Skeletal muscle cell (primary cell): ENCODE measurements at places on chromosomes 12 and 14.
A peak's percentile ranks its signal among the peaks of the same experiment; 100 is the strongest.

GRCh38 chr12:103645202-103645601 is 58.1 kb downstream of the STAB2 start:
- peak; percentile 38 for DNase-seq

- no peak for DNase-seq
Observed at GRCh38 chr12:110957652-110958051, 37.3 kb upstream of the MYL2 start.

DNA sequence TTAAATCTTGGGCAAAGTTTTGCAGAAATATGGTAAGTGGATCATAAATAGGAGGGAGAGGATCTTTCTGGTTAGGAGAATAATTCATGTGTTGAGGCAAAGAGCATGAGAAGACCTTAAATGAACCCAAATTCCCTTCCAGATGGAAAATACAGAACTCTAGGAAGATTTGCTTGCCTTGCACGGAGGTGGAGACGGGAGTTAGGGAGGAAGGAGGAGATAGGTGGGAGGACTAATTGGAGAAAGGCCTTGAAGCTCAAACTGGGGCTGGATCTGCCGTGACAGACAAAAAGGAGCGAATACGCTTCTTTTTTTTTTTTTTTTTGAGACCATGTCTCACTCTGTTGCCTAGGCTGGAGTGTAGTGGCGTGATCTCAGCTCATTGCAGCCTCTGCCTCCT is 5.9 kb downstream of the GPRC5A start:
- no peak for DNase-seq

- DNase-seq: no peak
Observed at GRCh38 chr12:63075376-63076060, 75.5 kb downstream of the AVPR1A start.

- peak; percentile 74 for DNase-seq
Observed at GRCh38 chr12:110134691-110135411, 10.7 kb downstream of the IFT81 start.

DNA sequence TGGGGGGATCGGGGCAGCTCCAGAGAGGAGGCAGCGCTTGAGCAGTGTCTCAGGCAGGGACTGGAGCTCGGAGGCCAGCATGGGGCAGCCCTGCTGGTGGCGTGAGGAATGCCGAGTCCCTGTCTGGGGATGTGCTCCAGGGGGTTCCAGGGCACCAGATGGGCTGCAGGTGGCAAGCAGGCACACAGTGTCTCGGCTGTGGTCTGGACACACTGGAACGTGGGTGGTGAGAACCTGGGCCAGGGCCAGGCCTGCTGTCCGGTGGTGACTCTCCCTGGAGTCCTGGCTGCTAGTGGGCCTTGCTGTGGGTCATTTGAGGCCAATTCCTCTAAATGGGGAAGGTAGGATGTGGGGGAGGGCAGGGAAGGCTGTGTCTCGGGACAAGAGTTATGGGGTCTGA is 199.4 kb upstream of the RTL1 start:
- DNase-seq: no peak

- DNase-seq: peak; percentile 54
Observed at GRCh38 chr12:122517877-122518276, 8.9 kb downstream of the RSRC2 start.

GRCh38 chr14:102777711-102778337 is 575 bp downstream of the TRAF3 start:
- DNase-seq: no peak

GRCh38 chr14:38079886-38080285 is 127.8 kb upstream of the SSTR1 start:
- DNase-seq: no peak

GRCh38 chr12:116990971-116991966 is 80.5 kb downstream of the FBXW8 start:
- DNase-seq: peak; percentile 13

DNA sequence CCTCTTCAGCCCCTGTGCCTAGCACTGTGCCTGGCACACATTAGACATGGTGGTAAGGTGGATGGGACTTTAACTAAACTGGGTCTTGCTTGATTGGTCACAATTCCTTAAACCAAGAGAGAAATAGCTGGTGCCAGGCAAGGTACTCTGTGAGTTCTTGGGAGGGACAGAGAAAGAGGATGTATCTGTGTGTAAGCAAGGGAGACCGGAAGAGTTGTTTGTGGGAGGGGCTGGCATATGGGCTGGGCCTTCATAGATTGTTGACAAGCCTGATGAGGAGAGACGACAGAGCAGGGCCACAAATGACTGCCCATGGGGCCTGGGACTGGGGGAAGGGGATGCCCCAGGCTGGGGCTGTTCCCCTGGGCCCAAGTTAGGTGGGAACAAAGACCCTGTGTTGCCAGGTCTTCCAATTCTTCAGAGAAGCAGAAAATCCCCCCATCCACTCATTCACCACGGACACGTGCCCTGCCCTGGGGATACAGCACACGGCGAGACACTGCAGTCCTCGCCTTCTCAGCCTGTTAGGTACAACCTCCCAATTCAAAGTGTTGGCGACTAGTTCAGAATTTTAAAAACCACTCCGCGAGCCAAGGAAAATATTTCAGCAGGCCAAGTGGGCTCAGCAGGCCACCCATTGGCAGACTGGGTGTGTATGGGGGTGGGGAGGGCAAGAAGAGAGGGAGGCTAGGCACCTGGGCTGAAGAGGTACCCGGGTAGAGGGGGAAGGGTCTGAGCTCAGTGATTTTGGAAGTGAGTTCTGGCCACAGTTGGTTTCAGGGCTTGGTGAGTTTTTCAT is 11.4 kb upstream of the CYP46A1 start:
- DNase-seq: no peak

GRCh38 chr12:114441545-114441944 is 35.6 kb upstream of the TBX5 start:
- DNase-seq: no peak

- no peak for DNase-seq
Observed at GRCh38 chr14:65164068-65164824, 61.9 kb upstream of the MAX start.

- DNase-seq: peak; percentile 55
Observed at GRCh38 chr12:80187660-80188090, 88.3 kb downstream of the OTOGL start.

DNA sequence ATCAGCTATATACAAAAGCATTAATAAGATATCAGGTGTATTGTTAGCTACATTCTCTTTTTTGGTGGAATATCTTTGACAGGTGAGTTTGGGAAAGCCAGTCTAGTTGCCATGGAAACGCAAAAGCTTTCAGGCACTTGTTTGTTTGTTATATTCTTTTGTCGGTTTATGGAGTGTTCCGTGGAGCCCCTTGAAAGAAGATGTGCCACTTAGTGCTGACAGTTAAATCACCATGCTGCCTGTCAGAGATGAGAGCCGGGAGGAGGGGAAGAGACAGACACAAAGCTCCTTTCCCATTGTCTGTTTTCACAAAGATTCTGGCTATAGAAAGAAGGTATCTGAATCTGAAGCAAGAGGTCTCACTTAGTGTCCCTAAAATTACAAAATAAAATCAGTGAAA is 170.8 kb downstream of the SNAPC1 start:
- no peak for DNase-seq

- no peak for DNase-seq
Observed at GRCh38 chr12:104414581-104415341, 42.0 kb upstream of the CHST11 start.

GRCh38 chr12:66964629-66965028 is 285.8 kb upstream of the GRIP1 start:
- no peak for DNase-seq

DNA sequence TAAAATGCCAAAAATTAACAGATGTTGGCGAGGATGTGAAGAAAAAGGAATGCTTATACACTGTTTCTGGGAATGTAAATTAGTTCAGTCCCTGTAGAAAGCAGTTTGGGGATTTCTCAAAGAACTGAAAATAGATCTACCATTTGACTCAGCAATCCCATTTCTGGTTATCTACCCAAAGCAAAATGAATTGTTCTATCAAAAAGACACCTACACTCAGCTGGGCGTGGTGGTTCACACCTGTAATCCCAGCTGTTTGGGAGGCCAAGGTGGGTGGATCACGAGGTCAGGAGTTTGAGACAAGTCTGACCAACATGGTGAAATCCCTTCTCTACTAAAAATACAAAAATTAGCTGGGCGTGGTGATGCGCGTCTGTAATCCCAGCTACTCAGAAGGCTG is 279.3 kb upstream of the PDE3A start:
- no peak for DNase-seq

- DNase-seq: no peak
Observed at GRCh38 chr14:78340250-78340649, 170.1 kb downstream of the NRXN3 start.

- DNase-seq: peak; percentile 89
Observed at GRCh38 chr12:64461634-64462414, 9.9 kb downstream of the TBK1 start.

DNA sequence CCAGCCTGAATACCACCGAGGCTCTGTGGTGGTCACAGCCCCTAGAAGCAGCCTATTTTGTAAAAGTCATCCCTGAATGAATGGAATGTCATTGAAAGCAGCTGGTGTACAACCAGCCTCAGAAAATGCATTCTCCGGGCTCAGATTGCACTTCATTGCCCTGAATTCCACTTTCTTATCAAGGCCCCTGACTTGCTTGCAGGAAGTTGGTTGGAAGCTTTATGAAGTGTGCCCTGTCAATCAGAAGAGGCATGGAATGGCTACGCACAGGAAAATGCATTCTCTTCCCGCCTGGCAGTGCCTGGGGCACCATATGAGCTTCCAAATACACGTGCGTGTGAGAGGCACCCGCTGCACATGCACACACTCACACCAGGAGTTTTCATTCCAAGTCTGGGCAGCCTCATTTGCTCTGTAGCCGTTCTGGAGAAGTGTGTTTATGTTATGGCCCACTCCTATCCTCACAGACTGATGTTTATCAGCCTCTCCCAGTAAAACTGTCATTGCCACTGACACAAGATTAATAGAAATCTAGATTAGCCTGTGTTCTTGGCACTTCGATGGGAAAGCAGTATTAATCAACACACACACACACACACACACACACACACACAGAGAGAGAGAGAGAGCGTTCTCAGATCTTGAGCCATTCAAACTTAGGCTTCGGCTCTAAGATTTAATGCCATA is 63.9 kb downstream of the NUAK1 start:
- no peak for DNase-seq

GRCh38 chr12:119664642-119665041 is 3.3 kb upstream of the PRKAB1 start:
- DNase-seq: no peak

DNA sequence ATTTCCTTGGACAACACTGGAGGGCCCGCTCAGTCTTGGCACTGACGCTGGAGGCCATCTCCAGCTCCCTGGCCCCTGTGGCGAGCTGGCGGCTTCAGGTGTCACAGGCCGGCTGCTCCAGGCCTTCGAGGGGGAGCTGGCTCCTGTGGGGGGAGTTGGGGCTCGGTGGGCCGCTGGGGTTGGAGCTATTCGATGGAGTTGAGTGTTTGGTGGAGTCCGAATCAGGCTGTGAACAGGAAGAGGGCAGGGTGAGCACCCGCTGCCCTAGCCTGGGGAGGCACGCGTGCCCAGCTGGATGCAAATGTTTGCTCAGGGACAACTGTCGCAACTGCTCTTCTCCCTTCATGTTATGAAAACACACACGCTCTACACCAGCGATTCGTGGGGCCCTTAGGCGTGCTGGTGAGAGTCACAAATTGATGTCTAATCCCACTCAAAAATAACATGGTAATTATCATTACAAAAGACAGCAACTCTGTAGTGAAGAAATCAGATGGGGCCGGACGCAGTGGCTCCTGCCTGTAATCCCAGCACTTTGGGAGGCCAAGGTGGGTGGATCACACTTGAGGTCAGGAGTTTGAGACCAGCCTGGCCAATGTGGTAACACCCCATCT is 11.3 kb downstream of the AMN start:
- no peak for DNase-seq

- no peak for DNase-seq
Observed at GRCh38 chr14:68683326-68683725, 109.5 kb downstream of the ZFP36L1 start.

DNA sequence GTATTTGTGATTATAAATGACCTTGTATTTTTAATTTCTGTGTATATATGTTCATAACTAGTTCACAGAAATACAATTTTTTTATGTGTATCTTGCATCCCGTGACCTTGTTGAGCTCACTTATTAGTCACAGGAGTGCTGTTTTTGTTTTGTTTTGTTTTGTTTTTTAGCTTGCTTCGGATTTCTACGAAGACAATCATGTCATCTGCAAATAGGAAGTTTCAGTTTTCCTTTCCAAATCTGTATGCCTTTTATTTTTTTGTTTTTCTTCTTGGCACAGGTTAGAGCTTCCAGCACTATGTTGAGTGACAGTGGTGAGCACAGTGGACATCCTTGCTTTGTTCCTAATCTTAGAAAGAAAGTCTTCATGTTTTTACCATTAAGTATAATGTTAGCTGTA is 229.2 kb upstream of the GARIN6 start:
- DNase-seq: no peak

GRCh38 chr14:27078191-27078590 is 480.4 kb upstream of the NOVA1 start:
- no peak for DNase-seq

DNA sequence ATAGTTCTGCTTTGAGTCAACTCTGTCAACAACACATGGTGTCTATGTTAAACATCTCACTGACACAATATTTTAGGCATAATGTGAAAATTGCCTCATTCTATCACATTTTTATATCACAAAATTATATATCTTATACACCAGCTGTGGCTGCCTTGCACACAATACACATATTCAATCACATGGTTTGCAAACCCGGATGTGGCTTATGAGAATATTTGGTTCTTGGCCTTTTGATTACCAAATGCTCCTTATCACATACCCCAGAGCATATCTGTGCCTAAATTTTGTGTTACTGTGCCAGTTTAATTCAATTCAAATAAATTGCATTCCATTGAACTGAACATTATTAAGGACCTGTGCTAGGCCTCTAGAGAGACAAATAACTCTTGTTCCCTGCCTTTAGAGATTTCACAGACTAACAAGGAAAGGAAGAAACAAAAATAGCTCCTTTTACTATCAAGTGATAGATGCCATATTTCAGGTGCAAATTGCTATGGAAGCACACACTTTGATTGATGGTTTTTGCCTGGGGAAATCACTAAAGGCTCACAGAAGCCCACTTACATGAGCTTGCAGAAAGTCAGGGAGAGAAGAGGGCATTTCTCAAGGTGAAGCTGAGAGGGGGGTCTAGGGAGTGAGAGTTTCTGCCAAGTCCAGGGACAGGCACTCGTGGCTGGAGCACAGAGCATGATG is 63.4 kb downstream of the PPP1R36 start:
- DNase-seq: no peak

- DNase-seq: no peak
Observed at GRCh38 chr14:89325959-89326358, 91.1 kb downstream of the FOXN3 start.

GRCh38 chr14:74888164-74889158 is 6.7 kb downstream of the DLST start:
- DNase-seq: no peak

DNA sequence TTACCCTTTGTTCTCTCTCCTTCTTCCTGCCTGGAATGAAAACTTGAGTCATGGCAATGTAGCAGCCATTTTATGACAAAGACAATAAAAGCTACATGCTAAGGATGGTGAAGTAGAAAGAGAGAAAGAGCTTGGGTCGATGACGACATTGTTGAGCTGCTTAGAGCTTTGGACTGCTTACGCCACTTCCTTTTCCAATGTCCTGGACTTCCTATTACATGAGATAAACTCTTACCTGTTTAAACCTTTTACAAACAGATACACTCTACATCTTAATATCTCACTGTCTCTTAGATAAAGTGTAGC is 70.1 kb downstream of the PEBP1 start:
- no peak for DNase-seq
